ENCODE measurements at places on chromosomes 16 and 17.

GRCh38 chr16:1563786-1564185 lies 30.3 kb downstream of the TMEM204 start:
- no peak for DNase-seq

DNA sequence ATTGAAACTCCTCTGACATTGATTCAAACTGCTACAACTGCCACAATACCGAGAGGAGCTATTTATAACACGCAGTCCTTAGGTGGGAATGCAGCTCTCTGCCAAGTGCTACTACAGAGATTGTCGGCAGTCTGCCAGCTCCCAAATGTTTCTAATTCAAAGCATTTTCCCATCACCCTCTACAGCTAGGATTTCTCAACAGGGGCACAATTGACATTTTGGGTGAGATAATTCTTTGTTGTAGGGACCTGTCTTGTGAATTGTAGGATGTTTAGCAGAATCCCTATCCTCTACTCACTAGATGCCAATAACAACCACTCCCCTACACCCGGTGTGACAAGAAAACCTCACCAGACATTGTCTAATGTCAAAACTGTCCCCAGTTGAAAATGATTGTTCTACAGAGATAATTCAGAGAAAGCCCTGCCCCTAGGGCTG lies 7.8 kb upstream of the N4BP1 start:
- no peak for DNase-seq

GRCh38 chr16:13014476-13014875 lies 113.1 kb downstream of the SHISA9 start:
- DNase-seq: no peak

- DNase-seq: no peak
Measured at GRCh38 chr17:82170412-82170961, 42.2 kb downstream of the CCDC57 start.

DNA sequence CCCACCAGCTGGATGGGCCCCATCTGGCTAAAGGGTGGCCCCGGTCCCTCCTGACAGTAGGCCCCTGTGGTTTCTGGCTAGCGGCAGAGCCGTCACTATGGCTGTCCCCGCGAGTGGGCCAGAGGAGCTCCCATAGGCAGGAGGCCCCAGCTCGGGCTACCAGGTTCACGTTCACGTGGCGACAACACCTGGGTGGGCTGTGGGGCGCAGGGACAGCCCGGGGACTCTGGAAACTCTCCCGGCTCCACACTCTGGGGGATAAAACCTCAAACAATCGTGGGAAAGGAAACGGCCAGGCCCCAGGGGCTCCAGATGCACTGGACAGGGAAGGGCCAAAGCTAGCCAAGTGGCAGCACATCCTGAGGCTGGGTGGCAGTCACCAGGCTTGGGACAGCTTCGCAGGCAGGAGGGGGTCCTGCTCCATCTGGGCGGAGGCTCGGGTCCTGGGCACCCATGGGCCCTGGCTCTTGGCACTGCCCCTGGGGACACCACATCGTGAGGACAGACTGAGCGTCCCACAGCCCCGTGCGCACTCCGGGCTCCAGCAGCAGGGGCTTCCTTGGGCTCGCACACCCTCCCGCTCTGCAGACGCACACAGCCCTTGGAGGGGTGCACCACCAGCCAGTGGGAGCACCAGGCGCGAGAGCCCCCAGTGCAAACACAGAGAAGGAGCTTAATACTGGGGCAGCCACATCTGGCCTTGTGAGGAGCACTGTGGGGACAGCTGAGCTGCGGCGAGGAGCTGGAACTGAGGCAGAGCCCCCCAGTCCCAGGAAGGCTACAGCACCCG lies 4.4 kb downstream of the RNF166 start:
- no peak for DNase-seq

DNA sequence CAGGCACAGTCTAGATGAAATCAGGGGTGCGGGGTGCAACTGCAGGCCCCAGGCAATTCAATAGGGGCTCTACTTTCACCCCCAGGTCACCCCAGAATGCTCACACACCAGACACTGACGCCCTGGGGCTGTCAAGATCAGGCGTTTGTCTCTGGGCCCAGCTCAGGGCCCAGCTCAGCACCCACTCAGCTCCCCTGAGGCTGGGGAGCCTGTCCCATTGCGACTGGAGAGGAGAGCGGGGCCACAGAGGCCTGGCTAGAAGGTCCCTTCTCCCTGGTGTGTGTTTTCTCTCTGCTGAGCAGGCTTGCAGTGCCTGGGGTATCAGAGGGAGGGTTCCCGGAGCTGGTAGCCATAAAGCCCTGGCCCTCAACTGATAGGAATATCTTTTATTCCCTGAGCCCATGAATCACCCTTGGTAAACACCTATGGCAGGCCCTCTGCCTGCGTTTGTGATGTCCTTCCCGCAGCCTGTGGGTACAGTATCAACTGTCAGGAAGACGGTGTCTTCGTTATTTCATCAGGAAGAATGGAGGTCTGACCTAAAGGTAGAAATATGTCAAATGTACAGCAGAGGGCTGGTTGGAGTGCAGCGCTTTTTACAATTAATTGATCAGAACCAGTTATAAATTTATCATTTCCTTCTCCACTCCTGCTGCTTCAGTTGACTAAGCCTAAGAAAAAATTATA lies 1.6 kb downstream of the HBA1 start:
- DNase-seq: no peak

GRCh38 chr17:65023791-65024190 lies 32.7 kb downstream of the GNA13 start:
- DNase-seq: no peak

GRCh38 chr17:42702446-42702845 lies 20.1 kb downstream of the CNTNAP1 start:
- no peak for DNase-seq

DNA sequence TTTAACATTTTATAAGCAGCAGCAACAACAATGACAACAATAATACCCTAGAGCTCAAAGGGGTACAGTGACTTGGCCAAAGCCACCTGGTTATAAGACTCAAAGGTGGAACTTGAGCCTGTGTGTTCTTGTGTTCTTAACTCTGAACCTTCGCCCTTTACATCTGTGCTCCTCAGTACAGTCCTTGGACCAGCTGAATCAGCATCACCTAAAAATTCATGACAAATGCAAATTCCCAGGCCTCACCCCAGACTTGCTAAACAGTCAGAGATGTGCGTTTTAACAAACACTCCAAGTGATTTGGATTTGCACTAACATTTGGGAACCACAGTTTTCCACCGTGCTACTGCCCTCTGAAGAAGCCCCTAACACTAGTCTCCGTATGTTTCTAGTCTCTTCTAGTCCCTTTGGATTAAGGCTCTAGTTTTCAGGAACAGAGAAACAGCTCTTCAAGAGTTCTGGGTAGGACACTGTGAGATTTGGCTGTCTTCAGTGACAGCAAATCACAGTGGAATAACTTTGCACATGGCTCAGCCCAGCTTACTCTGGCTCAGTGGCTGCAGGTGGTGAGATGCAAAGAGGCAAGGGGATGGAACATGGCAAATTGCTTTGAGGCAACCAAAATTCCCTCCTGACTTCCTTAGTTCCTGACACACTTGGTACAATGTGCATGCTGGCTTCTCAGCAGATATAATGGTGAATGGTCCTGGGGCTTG lies 151.0 kb upstream of the CDH11 start:
- no peak for DNase-seq

DNA sequence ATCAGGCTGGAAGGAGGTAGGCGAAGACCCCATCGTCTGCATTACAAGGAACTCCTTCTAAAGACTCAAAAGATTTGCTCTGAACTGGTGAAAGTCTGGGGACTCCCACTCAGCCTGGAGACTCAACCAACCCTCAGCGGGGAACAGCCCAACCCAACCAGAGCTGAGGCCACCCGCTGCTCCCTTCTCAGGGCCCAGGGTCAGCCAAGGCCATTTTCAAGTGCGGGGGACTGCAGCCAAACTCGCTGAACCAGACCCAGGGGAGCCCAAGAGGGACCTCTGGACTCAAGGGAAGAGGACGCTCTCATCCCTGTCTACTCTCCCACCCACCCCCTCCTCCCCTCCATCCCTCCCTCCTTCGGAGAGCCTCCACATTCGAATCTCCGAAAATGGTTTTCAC lies 24.1 kb downstream of the XYLT1 start:
- no peak for DNase-seq

GRCh38 chr17:74410001-74410443 lies 21.9 kb upstream of the GPRC5C start:
- DNase-seq: no peak

DNA sequence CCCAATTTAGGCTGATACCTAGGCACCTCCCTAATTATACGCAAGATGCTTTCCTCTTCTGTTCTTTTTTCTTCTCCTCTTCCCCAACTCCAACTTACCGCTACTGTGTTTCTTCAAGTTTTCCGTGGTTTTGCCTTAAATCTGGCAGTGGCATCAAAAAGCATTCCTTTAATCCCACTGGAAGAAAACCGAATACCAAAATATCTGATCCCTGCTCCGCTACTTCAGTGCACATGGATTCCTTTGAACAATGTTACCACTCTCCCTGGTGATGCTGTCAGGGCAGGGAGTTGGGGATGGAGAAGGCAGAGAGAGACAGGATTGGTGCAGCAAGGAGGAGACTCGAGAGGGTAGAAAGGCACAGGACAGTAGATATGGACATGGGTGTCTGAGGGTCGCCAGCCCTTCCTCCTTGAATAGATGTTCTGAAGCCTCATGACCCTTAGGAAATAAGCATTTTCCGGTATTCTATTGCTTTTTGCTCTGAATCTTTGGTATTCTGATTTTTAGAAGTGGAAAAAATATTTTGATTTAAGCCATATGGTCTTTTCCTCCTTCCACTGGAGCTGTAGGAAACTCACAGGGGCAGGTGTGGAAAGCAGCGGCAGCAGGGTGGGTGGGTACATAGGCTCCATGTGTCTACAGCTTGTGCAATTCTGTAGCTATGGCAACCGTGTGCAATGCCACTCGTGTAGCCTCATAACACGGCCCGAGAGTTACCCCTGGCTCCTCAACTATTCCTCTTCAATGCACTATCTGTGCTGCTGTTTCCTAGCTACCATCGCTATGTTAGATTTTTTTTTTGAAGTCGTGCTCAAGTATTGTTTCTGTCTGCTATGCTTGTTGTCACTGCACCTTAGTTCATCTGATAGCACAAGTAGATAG lies 32.3 kb upstream of the TANC2 start:
- no peak for DNase-seq
